ENCODE measurements at places on chromosomes 2 and 18.

DNA sequence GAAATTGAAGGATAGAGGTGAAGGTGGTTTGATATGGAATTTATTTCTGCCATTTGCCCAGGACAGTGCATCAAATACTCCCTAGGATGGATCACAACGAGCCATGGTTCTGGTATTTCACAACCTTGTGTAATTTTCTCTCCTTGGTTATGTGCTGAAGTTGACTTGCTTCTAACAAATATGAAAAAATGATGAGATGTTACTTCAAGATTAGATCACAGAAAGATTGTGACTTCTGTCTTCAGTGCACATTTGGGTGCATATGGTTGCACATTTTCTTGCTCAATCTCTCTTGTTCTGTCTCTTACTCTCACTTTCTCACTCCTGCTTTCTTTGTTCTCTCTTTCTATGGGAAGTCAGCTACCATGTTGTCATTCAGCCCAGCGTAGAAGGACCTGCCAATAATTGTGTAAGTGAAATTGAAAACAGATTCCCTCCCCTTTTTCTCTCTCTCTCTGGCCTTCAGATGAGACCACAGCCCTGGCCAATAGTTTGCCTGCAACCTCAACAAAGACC, 104.6 kb upstream of the RMDN2 start:
- DNase-seq, result no peak

DNA sequence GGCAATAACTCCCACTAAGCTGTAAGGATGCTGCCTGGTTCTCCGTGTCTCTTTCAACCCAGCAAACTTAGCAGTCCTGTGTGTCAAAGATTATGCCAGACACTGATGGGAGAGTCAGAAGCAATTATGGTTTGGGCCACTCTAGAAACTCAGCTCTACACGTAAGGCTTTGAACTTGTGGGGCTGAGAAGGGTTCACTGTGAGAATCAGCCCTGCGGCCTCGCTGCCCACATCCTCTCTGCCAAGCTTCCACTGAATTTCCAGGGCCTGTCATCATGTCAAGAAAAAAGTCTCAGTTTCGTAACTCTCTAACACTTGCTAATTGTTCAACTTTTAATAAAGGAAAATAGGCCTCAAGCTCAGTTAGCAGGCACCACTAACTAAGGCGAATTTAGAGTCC, 308.8 kb upstream of the LYPD1 start:
- DNase-seq, result no peak

DNA sequence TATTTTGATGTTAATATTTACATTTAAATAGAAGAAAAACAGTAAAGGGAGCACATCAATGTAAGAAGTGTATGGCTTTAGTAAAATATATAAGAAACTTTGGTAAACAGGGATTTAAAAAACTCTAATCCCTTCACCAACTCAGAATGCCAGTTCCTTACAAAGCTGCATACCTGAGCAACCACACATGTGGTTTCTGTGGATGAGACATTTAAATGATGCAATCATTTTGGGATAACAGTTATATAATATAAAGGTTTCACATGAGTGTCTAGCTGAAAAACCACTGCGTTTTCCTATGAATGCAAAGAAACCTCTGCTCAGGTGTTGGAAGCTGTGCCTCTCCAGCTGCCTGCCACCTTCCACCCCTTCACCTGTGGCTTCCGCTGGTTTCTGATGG, 209.1 kb upstream of the REV1 start:
- no peak for DNase-seq

- DNase-seq, result no peak
Measured at GRCh38 chr2:179613701-179614100, 247.7 kb downstream of the ZNF385B start.

- no peak for DNase-seq
Measured at GRCh38 chr18:53625997-53626599, 598.4 kb downstream of the MBD2 start.

DNA sequence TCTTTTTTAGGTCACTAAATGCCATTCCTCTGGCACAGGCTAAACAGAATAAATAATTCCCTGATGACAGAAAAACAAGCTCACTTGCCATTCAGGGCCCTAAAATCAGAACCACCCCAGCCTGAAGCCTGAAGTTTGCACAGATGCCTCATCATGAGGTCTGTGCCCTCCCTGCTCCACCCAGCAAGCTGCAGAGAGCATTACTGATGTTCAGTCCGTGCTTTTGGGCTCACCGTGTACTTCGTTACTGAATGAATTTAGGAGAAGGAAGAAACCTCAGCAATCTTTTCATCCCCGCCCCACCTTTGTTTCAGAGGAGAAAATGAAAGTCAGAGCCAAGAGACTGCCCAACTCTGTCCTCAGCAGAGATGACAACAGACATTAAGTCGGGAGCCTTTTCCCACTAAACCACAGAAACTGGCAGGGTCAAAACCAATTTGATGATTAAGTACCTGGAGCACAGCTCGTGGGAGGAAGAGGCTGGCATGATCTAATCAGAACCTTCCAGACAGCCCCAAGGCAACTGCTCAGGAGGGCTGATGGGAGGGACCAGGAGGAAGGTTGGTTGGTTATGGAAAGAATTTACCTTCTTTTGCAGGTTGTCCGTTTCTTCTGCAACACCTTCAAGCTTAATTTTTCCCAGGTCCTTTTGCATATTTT, 122.7 kb downstream of the LAMA1 start:
- no peak for DNase-seq

- DNase-seq, result no peak
Measured at GRCh38 chr2:211756266-211756665, 782.3 kb downstream of the ERBB4 start.

DNA sequence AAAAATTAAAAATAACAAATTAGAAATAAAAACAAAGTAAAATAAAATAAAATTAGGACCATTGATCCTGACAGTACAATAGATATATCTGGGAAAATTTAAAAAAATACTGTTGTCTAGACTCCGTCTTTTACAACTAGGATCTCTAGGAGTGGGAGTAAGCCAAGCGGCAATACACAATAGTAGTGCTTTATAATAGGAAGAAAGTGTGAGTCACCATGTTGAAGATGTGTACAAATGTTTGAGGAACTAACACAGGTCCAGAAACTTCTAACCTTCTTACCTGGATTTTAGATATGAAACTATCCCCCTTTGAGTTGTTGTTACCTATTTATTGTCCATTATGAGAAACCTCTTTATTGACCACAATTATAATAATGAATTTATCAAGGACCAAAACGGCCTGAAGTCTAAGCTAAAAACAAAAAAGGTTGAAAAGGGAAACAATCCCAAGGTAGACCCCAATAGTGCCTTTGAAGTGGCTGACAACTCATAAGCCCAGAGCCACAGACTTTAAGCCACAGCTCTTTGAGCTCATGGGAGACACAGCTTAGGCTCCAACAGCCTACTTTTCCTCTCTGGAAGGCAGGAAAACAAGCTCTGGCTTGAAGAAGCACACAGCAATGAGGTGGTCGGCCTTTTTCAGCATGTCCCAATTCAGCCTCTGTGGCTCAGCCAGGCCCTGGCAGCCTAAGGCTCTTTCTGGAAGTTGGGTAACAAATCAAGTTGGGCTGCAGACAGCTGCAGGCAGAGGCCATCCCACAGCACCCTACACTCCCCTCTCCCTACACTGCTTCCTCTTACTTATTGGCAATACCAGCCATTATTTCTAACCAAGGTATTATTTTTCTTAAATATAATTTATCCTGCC, 62.9 kb downstream of the AQP4 start:
- no peak for DNase-seq

DNA sequence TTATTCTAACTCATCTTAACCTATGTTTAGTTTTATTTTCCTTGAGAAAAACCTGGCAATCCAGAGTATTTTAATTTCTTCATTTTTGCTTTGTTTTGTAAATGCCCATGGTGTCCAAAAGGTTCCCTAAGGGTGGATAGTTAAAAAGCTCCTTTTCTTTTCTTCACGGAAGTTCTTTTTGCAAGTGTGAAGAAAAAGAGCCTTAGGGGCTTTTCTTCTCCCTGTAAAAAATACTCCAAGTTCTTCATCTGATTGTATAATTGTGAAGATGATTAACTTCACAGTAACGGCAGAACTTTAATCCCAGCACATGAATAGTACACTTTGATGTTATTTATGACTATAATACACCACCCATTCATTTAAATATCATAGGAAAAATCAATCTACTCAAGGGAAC, 530.2 kb upstream of the LINC00305 start:
- no peak for DNase-seq

- no peak for DNase-seq
Measured at GRCh38 chr2:165024199-165024598, 68.9 kb upstream of the SLC38A11 start.

DNA sequence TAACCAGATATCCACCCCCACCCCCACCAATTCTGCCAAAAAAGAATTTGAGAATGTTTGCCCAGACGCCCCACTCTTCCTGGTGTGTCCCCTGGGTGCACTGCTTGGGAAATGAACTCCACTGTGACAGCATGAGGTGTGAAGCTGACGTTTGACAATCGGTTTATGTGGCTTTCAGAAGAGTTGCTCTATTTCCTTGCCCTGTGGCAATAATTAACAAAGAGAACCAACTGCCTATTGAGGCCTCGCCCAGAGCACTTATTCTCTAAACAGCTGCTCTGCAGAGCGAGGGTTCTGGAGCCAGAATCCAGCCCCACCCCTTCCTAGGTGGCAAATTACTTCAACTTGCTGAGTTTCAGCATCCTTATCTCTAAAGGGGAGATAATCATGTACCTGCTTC, 115.8 kb upstream of the SIX3 start:
- DNase-seq, result no peak

DNA sequence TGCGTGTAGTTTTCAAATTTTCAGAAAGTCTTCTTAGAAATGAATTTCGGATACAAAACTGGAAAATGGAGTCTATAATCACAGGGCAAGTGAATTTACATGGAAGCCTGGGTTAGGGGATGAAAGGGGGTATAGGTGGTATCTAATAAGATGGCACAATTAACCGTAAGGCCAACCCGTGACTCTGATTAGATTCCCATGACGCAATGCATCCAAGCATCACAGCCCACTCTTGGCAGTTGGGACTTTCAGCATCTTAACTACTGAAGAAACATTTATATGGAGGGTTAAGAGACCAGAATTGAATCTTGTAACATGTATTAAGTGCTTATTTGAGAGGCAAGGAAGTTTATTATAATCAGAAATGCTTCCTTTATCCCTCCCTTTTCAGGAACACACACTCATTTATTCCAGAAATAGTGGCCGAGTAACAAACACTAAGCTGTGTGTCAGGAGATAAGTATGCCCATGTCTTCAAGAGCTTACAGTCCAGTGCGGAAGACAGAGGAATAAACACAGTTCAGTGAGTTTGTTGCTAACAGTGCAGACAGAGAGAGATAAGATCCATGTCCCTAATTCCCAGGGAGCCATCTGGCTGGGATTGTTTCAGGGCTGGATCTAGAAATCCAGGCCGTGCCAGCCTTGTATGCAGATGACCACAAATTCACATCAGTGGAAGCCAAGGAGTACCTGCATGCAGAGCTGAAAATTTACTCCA, 151.2 kb downstream of the ANTXR1 start:
- no peak for DNase-seq

DNA sequence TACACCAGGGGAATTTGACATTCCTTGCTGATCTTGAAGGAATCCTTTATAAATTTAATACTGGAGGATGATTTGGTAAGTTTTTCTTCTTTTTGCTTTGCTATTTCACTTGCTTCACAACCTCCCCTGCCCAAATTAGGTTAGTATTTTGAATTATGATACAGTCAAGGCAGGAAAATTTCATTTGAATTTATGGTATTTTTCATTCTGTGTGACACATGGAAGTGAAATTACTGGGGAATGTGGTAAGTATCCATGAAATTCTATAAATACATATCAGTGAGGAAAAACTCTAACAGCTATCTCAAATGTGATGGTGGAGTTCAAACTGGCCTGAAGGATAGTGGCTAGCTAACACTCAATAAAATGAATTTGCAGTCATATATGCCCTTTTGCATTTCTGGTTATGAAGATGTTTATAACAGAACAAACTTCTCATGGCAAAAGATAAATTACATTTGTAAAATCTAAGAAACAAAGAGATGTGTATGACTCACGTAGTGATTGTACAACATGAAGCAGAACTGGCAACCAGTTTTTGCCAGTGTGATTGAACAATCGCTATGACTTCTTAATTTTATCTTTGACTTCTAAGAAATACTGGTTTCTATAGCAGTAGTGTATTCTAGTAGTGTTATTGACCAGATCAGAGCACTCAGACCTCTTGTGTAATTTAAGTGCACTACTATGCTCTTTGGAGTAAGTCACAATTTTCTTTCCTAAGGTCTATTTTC, 152.6 kb downstream of the IKZF2 start:
- DNase-seq, result no peak

DNA sequence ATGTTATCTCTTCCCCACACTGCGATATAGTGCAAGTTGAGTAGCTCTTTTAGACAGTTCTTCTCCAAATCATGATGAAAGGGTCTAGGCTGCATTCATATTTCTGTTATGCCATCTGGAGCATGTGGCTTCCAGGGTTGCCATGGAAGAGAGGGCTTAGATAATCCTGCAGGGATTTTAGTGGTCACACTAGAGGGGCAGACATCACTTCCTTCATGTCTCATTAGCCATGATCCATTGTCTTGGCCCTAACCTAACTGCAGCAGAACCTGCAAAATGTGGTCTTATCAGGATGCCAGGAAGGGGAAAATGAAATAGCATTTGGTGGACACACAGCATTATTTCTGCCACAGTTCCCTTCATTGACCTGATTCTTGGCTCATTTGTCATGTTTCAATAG, 83.1 kb downstream of the ADAM23 start:
- DNase-seq, result no peak

DNA sequence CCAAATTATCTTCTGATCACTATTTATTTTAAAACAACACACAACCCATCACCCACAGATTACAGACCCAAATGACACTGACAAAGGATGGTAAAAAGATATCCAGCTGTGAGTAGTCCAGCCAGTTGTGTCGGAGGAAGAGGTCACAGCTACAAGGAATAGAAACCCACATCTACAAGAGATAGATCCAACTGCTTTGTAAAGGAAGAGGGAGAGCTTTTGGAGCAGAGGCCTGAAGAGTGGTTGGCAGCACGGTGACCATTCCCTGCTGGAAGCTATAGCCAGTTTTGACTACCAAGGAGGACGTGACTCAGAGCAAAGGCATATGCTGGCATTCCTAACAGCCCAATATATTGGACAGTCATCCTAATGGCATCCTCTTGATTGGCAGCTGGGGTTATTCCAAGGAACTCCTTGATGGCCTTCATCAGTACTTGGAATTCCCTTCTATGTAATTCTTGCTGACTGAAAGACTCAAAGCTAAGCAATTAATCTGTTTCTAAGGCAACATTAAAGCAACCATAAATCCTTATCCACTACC, 17.1 kb downstream of the SLC8A1 start:
- no peak for DNase-seq

- DNase-seq, result no peak
Measured at GRCh38 chr2:145273840-145274239, 753.9 kb upstream of the ZEB2 start.

- no peak for DNase-seq
Measured at GRCh38 chr2:177015356-177015923, 197.2 kb upstream of the HNRNPA3 start.

GRCh38 chr2:28155086-28155485, 237.6 kb upstream of the FOSL2 start:
- DNase-seq, result no peak

GRCh38 chr2:78245394-78246135, 723.4 kb upstream of the LRRTM4 start:
- DNase-seq, result no peak

GRCh38 chr2:16650287-16651249, 15.1 kb downstream of the CYRIA start:
- DNase-seq, result no peak
